Activated T-helper 9 cell treated with anti-CD3 and anti-CD28 coated beads, Interleukin-2, amount 50 U/mL, for 16 hours (primary cell): ENCODE measurements at places on chromosomes 7 and 10.
A peak's percentile ranks its signal among the peaks of the same experiment; 100 is the strongest.

DNA sequence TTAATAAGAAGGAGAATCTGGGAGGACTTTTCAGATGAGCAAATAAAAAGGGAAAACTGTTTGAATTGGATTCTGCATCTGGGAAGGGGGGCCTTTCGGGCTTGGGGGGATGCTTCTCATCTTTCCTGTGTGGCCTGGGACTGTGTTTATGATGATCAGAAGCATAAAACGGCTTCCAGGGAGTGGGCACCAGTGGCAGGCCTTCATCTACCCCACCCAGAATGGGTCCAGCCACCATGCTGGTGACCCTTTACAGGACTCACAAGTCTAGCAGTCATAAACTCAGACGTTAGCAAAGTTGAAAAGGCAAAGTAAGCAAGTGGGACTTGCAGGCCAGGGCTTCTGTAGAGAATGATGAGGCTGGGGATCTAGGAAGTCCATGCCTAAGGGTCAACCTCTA is 198.3 kb upstream of the ZMIZ1 start:
- no peak for DNase-seq

GRCh38 chr7:42693722-42694121 is 218.1 kb downstream of the C7orf25 start:
- DNase-seq, result no peak

DNA sequence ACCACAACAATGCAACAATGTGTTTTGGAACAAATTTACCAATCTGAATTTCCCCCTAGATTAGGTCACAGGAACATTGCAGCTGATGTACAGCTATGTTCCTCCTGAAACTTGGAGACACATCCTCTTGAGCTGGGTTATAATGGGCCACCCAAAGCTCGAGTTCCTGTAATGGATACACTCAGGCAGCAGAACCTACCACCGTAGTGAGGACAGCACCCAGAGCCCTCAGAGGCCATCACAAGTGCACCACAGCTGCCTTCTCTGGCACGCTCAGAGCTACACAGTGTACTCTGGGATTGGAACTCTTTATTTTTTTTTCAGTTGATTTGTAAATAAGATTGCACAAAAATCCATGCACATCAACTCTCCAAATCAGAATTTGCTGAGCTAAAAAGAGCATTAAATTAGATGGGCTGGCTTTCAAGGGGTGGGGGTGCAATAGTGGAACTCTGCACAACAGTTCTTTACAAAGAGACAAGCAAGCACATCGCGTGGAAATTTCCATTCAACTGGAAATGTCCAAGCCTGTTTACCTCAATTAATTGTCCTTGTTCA is 56.7 kb downstream of the EGFR start:
- DNase-seq, result no peak

GRCh38 chr10:86258499-86258898 is 108.1 kb downstream of the GRID1 start:
- DNase-seq, result no peak

DNA sequence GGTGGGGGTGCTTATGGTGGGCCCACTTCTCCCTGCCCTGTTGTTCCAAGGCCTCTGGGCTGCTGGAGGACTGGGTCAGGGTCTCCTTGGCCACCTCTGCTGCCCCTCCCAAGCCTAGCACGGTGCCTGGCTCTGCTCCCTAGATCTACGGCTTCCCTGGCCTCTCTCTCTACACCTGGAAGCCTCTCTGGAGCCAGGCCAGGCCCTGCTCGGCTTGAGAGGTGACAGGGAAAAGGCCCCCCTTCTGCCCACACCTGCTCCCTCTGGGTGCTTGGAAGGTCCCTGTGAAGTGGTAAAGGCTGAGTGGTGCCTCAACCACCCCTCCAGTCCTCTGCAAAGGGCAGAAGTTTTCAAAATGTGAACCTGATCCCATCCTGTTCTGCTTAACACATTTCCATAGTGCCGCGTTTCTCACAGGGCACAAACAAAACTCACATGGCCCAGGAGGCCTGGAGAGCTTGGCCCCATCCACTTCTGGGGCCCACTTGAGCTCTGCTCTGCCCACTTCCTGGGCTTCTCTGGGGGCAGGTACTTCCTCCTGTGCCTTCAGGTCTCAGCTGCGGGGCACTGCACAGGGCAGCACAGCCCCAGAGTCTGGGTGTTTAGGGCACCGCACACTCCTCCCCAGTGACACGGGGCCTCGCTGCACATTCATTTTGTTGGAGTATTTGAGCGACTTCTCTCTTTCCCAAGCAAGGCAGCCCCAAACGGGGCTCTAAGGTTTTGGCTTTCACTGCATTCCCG is 169.9 kb downstream of the PIP4K2A start:
- no peak for DNase-seq

DNA sequence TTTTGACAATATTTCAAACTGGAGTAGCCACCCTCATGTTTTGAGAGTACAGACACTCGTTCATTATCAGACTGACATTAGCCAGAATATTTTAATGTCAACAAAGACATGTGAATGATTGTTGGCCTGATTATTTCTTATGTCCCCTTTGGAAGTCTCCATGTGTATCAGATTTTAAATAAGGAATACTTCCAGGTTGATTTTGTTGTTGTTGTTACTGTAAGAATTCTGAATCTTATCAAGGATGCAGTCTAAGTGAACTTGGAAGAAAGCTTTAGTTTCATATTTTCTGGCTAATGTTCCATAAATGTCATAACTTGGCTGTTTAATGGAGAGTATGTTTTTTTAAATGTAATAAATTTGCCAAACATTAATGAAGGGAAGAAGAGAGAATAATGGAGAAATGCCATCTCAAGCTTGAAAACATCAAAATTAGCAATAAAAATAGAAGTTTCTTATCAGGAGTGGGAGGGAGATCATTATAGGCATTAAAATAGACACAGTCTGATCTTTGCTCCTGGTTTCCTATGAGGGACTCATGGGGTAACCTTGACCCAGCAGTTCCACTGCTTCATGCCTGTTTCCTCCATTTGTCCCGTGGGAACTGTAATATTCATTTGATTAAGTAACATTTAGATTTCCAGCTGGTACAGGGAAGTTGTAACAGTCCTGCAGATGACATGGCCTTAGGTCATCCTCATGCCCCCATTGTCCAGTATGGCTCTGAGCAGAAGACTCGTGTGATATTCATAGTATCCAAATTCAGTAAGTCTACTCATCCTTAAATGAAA is 122.4 kb upstream of the KIAA1217 start:
- DNase-seq, result no peak

GRCh38 chr10:3835770-3836169 is 50.8 kb upstream of the KLF6 start:
- DNase-seq, result no peak

DNA sequence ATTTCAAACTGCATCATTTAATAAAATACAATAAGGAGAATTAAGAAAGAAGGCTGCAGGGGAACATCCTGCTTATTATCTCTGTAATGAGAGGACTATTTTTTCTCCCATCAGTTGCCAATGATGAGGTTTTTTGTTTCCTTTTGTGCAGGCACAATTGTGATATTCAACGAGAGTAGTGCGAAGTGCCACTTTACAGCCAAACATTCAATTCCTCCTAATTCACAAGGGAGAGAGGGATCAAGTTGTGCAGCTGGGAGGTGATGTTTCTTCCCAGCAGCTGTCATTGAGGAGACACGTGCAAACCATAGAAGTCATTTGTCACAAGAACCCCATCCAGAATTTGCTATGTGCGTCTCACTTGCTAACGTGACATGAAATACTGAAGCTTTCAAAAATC is 81.6 kb upstream of the ICA1 start:
- DNase-seq, result no peak

DNA sequence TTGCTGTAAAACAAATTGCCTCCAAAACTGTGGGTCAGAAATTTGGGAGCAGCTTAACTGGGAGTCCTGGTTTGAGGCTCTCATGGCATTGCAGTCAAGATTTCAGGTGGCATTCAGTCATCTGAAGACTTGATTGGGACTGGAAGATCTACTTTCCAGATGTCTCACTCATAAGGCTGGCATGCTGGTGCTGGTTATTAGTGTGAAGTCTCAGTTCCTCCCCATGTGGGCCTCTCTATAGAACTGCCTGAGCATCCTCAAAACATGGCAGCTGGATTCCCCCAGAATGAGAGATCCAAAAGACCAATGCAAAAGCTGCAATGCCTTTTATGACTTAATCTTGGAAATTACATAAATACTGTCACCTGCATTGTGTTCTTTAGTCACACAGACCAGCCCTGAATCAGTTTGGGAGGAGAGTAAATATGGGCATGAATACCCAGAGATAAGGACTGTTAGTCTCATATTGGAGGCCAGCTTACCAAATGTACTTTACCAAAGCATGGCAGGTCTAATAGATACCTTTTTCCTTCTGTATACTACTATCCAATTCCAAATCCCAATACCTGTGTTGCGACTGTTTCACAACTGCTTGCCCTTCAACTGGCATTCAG is 6.5 kb upstream of the HERPUD2 start:
- no peak for DNase-seq

DNA sequence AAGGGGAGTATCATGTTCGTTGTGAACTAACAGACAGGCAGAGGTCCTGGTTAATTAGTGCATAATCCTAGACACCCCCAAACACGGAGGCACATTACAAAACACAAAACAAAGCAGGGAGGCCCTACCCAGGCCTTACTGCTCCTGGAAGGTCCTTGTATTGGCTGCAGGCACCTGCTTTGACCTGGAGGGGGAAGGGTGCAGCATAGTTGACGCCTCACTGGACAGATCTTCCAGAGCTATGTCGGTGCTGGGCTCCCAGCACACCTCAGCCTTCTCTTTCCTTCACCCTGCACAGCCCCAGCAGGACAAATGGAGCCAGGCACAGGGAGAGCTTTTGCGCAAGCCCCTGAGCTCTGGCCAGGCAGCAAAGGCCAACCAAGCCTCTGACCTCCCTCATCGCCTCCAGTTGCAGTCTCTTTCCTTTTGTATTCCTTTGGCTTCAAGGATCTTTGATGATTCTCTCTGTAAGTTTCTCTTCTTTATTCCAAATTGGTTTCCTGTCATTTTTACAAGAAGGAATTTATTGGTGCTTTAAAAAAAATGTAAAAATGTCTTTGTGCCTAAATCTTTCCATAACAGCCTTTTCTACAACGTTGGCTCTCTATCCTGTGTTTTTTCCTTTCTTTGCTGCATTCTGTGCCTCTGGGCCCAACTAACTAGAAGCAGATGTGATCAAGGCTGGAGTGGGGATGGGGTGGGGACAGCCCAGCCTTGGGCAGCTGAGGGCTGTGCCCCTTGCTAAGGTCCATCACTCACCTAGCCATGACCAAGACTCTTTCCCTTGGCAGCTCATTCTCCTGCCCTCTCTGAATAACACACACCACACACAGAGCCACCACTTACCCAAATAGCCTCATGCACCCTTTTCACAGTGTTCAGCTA is 317.1 kb upstream of the NPVF start:
- no peak for DNase-seq

GRCh38 chr7:116521046-116521664 is 3.7 kb upstream of the CAV1 start:
- DNase-seq, result no peak

GRCh38 chr10:95648138-95648537 is 8.4 kb downstream of the ALDH18A1 start:
- no peak for DNase-seq

GRCh38 chr10:63712717-63713115 is 191.5 kb downstream of the REEP3 start:
- no peak for DNase-seq

DNA sequence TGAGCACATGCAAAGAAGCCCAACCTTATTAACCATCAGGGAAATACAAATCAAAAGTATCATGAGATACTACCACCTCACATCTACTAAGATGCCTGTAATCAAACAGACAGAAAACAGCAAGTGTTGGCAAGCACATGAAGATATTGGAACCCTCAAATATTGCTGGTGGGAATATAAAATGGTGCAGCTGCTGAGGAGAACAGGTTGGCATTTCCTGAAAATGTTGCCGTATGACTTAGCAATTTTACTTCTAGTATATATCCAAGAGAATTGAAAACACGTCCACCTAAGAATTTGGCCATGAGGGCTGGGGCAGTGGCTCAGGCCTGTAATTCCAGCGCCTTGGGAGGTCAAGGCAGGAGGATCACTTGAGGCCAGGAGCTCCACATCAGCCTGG is 39.4 kb upstream of the TNRC18 start:
- DNase-seq, result no peak

GRCh38 chr7:82018226-82018625 is 248.4 kb upstream of the HGF start:
- DNase-seq, result no peak

GRCh38 chr10:29949411-29950011 is 109.9 kb downstream of the JCAD start:
- no peak for DNase-seq

- DNase-seq, result no peak
Measured at GRCh38 chr7:118452128-118452527, 227.6 kb downstream of the ANKRD7 start.

DNA sequence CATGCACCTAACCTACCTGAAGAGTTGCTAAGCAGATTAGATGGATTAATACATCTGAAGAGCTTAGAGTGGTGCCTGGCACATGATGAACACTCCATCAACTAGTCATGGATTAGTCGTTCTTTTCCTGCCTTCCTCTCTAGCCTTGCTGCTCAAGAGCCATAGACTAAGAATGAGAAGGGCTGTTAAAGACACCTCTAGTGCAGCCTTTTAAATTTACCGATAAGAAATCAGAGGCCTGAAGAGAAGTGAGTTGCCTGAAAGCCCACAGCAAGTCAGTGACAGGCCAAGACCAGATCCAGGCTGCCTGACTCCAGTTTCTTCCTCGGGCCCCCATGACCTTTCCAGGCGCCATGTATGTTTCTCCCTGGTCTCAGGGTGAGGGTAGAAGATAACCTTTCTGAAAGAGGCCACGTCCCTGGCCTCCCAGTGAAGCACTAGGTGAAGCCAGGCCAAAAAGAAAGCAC is 6.5 kb downstream of the TSPAN15 start:
- DNase-seq, result no peak

DNA sequence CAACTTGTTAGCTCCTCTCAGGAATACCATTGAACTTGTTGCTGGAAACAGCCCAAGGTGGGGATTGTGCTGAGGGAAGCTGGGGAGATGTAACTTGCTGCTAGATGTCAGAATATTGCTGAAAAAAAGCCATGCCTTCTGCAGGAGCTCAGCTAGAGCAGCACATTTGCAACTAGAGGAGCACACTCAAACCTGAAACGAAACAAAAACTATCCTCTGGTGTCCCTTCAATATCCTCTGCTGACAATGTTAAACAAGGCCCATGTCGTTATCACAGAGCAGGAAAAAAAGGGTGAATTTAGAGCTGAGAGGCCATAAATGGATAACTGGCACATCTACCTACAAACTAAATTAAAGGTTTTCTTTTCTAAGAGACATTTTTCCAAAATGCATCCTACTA is 53.7 kb upstream of the MACC1 start:
- DNase-seq, result no peak

GRCh38 chr7:50462361-50462760 is 12.2 kb upstream of the FIGNL1 start:
- DNase-seq, result no peak

DNA sequence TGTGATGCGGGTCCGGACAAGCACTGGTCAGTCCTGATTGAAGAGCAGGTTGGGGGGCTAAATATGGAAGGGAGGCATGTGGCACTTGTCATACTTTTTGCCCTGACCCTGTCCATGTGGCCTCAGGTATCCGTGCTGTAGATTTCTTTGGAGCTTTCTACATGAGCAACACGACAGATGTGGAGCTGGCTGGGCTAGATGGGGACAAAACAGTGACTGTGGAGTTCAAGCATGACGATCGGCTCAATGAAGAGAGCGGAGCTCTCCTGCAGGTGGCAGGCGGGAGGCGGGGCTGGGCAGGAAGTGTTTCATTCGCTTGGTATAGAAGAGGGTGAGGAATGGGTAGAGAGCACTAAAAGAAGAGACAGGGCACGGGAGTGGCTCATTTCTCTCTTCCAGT is 13.0 kb upstream of the CHCHD1 start:
- peak; percentile 48 for DNase-seq

- no peak for DNase-seq
Measured at GRCh38 chr7:107228291-107228690, 59.5 kb downstream of the HBP1 start.

GRCh38 chr10:130108934-130109604 is 1.6 kb downstream of the C10orf143 start:
- DNase-seq, result no peak
